ENCODE measurements at places on chromosomes 6 and 20.

DNA sequence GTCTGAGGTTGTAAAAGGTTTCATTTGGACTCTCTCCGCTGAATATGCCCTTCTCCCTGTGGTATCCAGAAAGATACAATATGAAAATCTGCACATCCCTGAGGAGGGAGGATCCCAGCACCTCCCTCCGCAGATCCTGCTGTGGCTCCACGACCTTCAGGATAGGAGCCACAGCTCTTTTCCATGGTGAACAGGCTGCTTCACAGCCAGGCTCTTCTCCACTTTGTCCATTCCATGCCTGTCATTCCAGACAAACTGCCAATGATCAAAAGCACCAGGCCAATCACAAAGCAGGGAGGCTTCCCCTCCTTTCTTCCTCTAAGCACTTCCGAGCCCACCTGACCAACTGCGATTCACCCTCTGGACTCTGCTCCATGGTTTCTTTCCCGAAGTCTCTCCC, 339.8 kb downstream of the ESR1 start:
- DNase-seq = no peak

DNA sequence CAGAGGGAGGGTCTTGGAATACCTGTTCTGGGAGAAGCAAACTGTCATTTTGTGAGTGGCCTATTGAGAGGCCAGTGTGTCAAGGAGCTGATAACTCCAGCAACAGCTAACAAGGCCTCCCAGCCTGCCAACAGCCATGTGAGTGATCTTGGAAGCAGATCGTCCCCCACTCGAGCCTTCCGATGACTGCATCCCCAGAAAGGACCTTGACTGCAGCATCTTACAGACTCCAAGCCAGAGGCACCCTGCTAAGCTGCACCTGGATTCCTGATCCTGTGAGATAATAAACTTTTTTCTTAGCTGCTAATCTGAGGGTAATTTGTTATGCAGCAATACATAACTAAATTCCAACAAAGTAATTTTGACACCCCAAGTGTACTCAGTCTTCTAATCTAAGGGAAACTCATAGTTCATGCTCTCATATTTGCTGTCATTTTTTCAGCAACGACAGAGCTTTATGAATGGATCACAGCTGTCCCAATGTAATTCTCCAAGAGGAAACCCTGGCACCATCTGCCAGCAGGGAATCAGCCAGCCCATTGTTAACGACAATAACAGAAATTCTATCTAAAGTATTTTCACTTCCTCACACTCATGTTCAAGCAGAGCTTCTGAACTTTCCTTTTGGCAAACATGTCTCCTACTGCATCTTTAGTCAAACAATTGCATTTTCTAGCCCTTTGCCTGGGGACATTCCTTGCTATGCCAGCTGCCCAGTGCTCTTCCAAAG, 470.2 kb upstream of the BTBD3 start:
- DNase-seq = no peak

DNA sequence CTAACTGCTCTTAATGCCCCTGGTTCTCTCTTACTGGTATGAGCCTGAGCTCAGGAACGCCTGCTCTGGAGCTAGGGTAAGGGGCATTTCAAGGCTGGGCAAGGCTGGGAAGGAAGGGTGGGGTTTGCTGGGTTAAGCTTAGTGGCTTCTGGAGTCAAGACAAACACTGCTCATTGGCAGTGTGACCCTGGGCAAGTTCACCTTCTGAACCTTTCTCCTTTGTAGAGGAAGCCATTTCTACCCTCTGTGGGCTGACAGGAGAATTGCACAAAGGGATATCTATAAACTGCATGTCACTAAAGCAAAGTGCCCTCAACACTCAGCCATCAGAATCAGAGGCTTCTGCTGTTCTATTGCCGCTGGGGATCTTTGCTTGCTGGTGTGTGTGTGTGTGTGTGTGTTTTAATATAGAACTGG, 20.3 kb upstream of the LRRN4 start:
- DNase-seq = peak; percentile 31

DNA sequence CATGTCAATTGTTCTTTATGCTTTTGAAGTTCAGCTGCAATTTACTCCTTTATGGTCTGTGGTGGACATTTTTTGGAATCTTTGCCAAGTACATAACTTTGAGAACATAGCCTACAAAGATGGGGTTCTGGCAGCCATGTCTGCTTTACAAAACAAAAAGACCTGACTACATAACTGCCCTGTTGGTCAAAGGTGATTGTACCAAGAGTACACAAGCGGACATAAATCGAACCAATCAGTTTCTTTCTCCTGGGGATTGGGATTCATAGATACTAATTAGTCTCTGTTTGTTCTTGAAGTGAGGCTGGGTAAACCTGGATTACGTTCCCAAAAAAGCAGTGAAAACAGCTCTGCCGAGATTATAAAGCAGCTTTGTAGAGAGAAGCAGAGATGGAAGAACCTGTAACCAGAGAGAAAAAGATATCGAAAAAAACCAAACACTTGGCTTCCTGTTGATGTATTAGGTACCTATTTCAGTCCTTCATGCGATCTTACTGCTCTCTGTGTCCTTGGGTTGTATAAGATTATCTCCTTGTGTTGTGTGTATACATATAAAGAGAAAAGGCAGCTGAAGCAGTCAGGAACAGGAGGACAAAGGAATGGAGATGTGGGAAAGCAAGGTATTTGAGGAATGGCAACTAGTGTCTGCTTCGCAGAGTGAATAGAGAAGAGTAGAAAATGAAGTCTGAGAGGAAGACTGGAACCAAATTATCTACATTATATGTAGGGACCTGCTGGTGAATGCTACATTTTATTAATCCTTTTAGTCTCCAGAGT, 2.7 kb upstream of the ZFAND3 start:
- no peak for DNase-seq

- DNase-seq = peak; percentile 15
Observed at GRCh38 chr20:62303340-62304226, 786 bp downstream of the ADRM1 start.

Data from AG10803 (cell line).